ENCODE measurements at places on chromosomes 4 and X.
A peak's percentile ranks its signal among the peaks of the same experiment; 100 is the strongest.

GRCh38 chr4:8847764-8848163, 23.9 kb downstream of the HMX1 start:
- no peak for DNase-seq

DNA sequence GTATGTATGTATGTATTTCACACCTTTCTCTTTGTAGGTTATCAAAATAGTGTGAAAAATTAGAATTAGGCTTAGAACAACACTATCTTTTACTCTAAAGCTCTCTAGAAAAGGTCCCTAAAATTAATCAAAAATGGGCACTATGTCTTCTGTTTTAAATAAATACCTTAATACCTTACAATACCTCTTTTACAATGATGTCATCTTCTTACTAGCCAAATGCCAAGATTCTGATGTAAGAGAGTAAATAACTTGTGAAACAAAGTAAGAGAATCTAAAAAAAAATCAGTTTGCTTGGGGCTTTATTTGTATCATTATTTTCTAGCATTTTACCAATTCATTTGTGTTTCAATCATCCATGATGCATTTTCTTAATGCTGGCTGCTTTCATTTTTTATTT, 402.2 kb upstream of the MAGEB2 start:
- DNase-seq, result no peak

DNA sequence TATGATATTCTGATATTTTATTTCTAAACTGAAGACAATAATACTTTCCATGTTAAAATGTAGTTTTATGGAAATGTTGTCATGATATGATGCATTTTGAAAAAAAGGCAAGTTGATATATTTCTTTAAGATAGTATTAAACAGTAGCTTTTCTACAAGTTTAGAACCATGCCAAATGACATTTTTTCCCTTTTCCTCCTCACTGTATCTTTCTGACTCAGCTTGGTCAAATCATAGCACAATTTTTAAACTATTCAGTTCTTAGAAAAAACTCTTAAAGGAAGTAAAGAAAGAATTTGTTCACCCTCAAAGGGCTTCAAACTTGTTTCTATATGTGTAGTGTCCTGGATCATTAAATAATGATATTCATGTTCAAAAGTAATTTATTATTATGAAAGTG, 46.0 kb upstream of the GUCY1A1 start:
- no peak for DNase-seq

DNA sequence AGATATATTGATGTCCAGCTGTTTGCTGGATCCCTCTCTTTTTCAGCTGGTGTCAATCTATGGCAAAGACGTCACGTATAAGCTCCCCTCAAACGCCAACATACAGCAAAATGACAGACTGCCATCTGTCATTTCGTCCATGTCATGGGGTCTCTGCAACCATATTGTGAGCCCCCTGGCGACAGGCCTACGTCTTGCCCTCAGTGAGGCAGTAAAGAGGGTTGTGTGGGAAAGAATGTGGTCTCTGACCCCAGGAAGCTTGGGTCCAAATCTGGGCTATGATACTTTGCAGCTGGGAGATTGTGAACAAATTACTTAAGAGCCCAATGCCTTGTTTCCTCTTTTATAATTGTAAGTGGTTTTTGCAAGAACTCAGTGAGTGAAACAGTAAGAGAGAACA, 7.4 kb downstream of the SUPT20HL2 start:
- DNase-seq, result no peak

- peak; percentile 63 for DNase-seq
Measured at GRCh38 chrX:13647709-13648212, 5.2 kb upstream of the TCEANC start.

DNA sequence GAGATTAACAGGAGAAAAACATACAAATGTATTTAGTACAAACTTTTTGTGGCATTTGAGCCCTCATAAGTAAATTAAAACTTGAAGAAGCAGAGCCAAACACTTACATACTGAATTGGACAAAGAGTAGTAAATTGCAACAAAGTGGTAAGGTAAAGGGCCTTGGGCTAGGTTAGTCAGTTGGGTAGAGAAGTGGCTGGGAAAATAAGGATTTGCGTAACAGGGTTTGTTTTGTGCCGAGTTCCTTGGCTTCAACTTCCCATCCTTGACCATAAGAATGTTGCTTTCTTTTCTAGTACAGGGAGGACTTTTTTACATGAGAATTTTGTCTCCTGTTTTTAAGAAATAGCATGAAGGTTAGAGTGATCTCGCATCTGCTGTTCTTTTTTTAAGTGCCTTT, 33.3 kb upstream of the DSPP start:
- DNase-seq, result no peak

DNA sequence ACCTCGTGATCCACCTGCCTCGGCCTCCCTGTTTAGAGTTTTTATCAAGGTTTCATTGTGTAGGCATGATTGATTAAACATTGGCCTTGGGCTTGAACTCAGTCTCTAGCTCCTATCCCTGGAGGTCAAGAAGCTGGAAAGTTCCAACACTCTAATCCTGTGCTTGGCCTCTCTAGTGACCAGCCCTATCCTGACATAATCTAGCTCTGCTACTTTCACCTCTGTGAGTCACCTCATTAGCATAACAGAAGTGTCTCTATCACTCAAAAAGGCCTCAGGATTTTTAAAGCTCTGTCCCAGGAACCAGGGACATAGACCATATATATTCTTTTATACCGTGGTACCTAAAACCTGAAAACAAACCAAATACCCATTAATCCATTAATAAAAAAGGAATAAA, 377.5 kb downstream of the CENPC start:
- no peak for DNase-seq

DNA sequence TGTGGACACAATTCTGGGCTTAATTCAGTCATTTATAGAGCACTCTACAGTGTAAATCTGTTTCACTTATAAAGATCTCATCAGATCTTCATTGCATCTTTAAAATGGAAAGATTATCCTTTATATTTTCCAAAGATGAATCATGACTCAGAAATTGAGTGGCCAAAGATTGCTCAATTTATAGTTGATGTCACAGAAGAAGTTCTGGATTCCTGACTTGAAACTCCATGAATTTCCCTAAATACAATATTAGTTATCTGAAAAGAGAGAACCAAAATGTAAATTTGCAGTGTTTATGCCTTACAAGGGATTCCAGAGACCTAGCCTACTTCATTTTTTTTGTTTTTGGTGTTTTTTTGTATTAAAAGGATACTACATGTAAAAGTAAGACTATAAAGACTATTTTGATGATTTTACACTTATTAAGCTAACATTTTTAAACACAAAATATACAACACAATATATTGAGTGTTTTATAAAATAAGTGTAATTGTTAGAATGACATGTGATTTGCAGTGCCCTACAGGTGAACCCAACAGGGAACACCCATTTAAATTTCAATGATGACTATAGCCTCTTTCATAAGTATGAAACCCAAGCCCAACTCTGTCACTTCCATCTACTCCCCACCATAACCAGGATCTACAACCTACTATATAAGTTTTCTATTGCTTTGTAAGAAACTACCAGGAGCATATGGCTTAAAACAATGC, 183.5 kb downstream of the PCDH7 start:
- no peak for DNase-seq

DNA sequence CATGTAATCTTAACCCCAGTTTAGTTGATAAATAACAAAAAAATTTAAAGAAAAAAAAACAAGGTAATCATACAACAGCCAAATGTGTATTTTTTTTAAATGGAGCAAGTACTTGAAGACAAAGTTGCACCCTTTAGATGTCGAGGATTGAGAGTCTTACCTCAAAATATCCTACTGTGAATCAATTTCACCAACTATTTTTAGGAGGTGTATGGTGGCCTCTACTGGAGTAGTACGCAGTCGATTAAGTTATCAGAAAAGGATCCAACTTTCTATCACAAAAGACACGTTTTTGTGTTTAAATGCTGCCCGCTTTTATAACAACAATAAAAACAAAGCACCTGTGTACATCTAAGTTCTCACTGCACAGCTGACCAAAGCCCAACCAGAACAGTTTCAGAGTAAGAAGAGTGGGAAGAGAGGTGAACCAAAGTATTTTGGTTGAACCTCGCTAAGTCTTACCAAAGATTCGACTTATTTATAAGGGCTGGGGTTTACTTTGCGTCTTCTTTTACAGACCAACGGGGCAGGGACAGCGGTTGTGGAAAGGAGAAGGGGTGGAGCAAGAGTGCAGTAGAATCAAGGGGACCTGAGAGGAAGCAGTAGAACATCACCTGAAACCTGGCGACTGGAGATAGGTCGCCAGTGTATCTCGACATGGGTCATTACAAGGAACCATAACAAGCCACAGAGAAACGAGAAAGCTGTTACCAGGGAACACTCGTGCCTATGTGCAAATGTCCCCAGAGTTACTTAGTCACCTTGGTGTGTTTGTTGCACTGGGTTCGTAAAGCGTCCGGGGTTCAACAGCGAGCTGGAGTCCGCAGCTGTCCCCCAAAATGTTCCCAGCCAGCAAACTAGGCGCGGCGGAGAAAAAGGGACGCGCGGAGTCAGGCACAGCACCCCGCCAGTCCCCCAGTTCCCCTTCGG, 1.1 kb downstream of the RPS6KA6 start:
- DNase-seq, result no peak

DNA sequence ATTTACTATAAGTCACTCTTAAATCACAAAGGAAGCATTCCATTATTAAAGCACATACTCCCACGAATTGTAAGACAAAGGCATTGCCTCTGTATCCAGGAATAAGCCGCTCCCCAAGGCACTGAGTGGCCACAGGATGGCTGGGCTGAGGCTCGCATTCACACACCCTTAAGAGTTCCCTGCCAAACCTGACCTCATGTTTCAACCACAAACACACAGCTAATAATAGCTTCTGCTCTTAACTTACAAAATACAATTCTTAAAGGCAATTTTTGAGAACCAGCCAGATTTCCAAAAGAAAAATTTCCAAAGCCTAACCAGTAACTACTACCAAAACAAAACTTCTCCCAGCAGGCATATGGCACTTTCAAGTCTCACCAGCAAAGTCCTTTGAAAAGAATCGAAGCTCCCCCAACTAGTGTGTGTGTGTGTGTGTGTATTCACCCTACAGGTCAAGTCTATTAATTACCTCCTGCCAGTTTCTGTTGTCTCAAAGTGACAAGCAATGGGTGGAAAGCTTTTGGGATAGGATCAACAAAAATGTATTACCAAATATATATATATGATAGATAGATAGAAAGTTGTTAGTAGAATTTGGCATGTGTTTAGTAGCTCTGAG, 36.0 kb downstream of the ARHGAP6 start:
- DNase-seq, result no peak

GRCh38 chr4:1760521-1761071, 32.5 kb upstream of the FGFR3 start:
- DNase-seq, result no peak

DNA sequence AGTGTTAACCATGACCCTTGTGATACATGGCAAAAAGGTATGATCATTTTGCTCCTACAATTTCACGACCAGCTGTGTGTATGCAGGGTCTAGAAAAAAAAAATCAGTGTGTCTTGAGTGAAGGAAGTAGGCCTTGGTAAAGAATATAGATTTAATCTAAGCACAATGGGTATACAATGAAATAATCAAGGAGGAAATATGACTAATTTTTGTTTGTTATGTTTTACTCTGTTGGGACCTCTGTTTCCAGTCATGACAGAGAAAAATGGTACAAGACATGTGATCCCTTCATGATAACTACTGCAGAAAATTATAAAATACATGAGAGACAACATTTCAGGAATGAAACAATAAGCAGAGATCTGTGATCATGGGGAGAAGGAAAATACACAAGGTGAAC, 835.5 kb downstream of the PDHA2 start:
- no peak for DNase-seq

DNA sequence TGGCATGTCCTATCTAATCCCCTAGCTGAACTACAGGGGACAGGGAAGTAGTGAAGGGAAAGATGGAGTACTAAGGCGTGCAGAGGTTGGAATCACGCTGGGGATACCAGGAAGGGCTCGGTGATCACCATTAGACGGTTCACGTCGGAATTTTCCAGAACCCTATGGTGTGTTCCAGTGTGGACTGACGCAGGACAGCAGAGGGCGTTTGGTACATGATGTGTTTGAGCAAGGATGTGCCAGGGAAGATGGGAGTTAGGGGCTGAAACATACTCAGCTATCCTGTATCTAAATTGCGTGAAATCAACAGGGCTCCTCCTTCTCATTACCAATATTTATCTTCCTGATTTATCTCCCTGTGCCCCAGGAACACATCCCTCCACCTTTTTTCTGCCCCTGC, 33.7 kb downstream of the PRPS2 start:
- no peak for DNase-seq

DNA sequence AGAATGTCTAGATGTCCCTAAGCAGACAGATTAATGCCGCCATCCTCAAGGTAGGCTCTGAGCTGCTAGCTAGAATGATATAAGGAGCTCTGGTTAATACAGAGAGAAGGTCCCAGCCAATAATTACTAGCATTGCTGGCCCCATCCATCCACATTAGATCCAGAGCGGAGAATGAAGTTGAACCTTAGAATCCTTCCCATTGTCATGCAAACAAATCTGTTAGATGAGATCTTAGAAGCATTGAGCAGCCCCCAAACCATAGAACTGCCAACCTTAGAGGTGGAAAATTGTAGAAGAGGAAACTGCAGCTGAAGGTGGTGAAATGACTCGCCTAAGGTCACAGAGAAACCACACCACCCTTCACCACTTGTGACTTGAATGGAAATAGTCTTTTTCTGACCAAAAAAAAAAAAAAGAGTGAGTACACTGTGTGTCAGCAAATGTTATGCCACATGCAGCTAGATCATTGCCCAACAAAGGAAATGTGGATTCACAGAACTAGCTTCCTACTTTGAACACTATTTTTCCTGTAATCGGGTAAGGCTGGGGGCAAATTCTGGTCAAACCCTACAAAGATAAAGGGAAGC, 162.1 kb downstream of the SMIM20 start:
- DNase-seq, result peak; percentile 24

GRCh38 chr4:153824501-153824900, 35.6 kb upstream of the SFRP2 start:
- DNase-seq, result no peak

DNA sequence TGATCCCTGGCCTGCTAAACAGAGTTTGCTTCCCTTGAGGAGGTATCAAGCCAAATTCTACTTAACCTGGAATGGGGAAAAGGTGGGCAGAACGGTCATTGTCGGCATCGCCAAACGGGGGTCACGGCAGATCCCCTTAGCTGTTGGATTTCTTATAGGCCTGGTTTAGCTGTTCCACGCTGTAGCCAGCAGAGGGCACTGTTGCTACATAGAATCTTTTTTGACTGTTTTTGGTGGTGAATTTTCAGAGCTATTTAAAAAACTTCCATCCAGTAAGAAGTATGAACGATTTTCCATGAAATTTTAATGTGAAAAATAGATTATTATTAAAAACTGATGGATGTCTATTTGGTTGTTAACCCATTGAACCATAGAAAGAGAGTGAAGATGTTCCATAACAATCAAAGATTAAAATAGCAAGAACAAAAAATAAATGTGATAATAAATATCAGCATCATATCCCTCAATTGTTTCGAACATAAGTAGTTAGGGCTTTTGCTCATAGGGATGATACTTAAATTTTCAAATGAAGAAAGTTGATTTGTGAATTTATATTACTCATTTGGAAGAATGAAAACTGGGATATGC, 56.6 kb downstream of the LINC00632 start:
- DNase-seq, result peak; percentile 19

GRCh38 chr4:77820649-77821561, 1.7 kb upstream of the CNOT6L start:
- peak; percentile 37 for DNase-seq

- no peak for DNase-seq
Measured at GRCh38 chr4:68267433-68267944, 22.0 kb upstream of the TMPRSS11B start.

Data from CD4-positive, alpha-beta T cell treated with Interleukin-1 beta for 1 hour (primary cell).